Central memory CD8-positive, alpha-beta T cell (primary cell): ENCODE measurements at places on chromosomes 13 and 19.

GRCh38 chr19:27776020-27776419 is 1436.9 kb downstream of the UQCRFS1 start:
- no peaks in the 10 kb centered on the region for H3K27me3 ChIP-seq
- H3K27ac ChIP-seq, result no peak overlapping the region
- no peaks in the 10 kb centered on the region for H3K36me3 ChIP-seq
- H3K4me3 ChIP-seq, result no peak overlapping the region
- peaks cover 5% of the 10 kb centered on the region for H3K4me1 ChIP-seq
- no peak for DNase-seq

- H3K27me3 ChIP-seq, result peaks cover 66% of the 10 kb centered on the region
- H3K36me3 ChIP-seq, result no peaks in the 10 kb centered on the region
- DNase-seq, result no peak
- no peak overlapping the region for H3K4me3 ChIP-seq
- peaks cover 8% of the 10 kb centered on the region for H3K4me1 ChIP-seq
Measured at GRCh38 chr13:112934078-112934477, 34.9 kb upstream of the MCF2L start.

- peaks cover 27% of the 10 kb centered on the region for H3K36me3 ChIP-seq
- DNase-seq, result peak; percentile 85
- H3K4me3 ChIP-seq, result peak within 1 kb of the TSS; percentile 88
- peak within 1 kb of the TSS; percentile 89 for H3K27ac ChIP-seq
Measured at GRCh38 chr19:51372649-51373504, at the start of gene NKG7. Gene NKG7 (minus strand): TSS chr19:51372654. CDS start chr19:51372535, 119 bp downstream.

- H3K27ac ChIP-seq, result no peak overlapping the region
- no peaks in the 10 kb centered on the region for H3K27me3 ChIP-seq
- no peak overlapping the region for H3K4me3 ChIP-seq
- no peaks in the 10 kb centered on the region for H3K36me3 ChIP-seq
- no peak for DNase-seq
- no peaks in the 10 kb centered on the region for H3K4me1 ChIP-seq
Measured at GRCh38 chr13:37645181-37645740, 46.7 kb upstream of the POSTN start.

DNA sequence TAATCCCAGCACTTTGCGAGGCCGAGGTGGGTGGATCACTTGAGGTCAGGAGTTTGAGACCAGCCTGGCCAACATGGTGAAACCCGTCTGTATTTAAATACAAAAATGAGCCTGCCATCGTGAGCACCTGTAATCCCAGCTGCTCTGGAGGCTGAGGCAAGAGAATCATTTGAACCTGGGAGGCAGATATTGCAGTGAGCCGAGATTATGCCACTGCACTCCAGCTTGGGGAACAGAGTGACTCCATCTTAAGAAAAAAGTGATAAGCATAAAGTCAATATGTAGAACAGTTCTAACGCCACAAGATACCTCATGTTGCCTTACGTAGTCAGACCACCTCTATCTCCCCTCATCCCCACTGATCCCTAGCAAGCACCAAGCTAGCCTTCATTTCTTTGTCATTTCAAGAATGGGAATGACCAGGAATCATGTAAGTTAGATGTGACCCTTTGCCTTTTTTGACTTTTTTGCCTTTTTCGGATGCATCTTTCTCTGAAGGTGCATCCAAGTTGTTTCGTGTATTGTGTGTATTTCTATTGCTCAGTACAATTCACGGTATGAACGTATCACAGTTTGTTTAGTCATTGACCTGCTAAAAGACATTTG is 6.4 kb downstream of the RPL21 start:
- DNase-seq, result no peak
- H3K27me3 ChIP-seq, result no peaks in the 10 kb centered on the region
- peaks cover 62% of the 10 kb centered on the region for H3K4me1 ChIP-seq
- H3K27ac ChIP-seq, result peak overlapping the region; percentile 29
- no peak overlapping the region for H3K4me3 ChIP-seq

- H3K27me3 ChIP-seq, result no peaks in the 10 kb centered on the region
- no peak for DNase-seq
- no peaks in the 10 kb centered on the region for H3K4me1 ChIP-seq
- H3K27ac ChIP-seq, result no peak overlapping the region
- H3K4me3 ChIP-seq, result no peak overlapping the region
Measured at GRCh38 chr13:108775597-108775996, 146.2 kb downstream of the MYO16 start.

GRCh38 chr13:111392486-111392885 is 72.0 kb downstream of the TEX29 start:
- no peaks in the 10 kb centered on the region for H3K4me1 ChIP-seq
- H3K27me3 ChIP-seq, result peaks cover 46% of the 10 kb centered on the region
- H3K36me3 ChIP-seq, result no peaks in the 10 kb centered on the region
- H3K27ac ChIP-seq, result no peak overlapping the region
- no peak overlapping the region for H3K4me3 ChIP-seq

DNA sequence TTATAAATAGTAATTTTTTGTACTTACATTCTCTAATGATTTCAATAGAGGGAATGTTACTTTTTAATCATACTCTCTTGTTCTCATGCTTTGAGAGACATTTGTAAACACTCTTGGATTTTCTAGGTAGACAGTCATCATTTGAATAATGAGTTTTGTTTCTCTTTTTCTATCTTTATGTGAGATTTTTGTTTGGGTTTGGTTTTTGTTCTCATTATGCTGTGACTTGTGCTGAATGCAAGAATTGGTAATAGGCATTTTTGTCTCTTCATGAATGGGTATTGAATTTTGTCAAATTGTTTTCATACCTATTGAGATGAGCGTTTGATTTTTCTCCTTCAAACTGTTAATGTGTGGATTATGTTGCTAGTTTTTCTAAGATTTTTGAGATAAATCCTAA is 56.8 kb upstream of the GPR183 start:
- peak overlapping the region; percentile 100 for H3K27ac ChIP-seq
- H3K27me3 ChIP-seq, result no peaks in the 10 kb centered on the region
- H3K36me3 ChIP-seq, result peaks cover 23% of the 10 kb centered on the region
- H3K4me1 ChIP-seq, result peaks cover 86% of the 10 kb centered on the region

DNA sequence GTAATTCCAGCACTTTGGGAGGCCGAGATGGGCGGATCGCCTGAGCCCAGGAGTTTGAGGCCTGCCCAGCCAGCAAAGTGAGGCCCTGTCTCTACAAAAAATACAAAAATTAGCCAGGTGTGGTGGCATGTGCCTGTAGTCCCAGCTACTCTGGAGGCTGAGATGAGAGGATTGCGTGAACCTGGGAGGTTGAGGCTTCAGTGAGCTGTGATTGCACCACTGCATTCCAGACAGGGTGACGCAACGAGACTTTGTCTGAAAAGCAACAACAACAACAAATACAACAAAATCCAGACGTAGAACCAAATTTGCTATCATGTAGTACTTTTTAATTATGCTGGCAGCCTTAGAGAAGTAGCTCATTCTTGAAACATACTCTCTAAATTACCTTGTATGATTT is 277.1 kb downstream of the KLF5 start:
- H3K4me1 ChIP-seq, result no peaks in the 10 kb centered on the region
- DNase-seq, result no peak
- no peaks in the 10 kb centered on the region for H3K27me3 ChIP-seq
- no peak overlapping the region for H3K4me3 ChIP-seq

GRCh38 chr19:912181-913079 is 589 bp downstream of the R3HDM4 start:
- peaks cover 17% of the 10 kb centered on the region for H3K4me1 ChIP-seq
- H3K27me3 ChIP-seq, result no peaks in the 10 kb centered on the region
- peak overlapping the region; percentile 49 for H3K27ac ChIP-seq
- H3K4me3 ChIP-seq, result peak overlapping the region; percentile 79
- H3K36me3 ChIP-seq, result peaks cover 33% of the 10 kb centered on the region
- DNase-seq, result no peak

GRCh38 chr19:36963280-36963679 is 47.1 kb downstream of the ZNF568 start:
- no peak overlapping the region for H3K27ac ChIP-seq
- peaks cover 2% of the 10 kb centered on the region for H3K36me3 ChIP-seq

- no peaks in the 10 kb centered on the region for H3K36me3 ChIP-seq
- peaks cover 11% of the 10 kb centered on the region for H3K4me1 ChIP-seq
- no peak overlapping the region for H3K27ac ChIP-seq
- DNase-seq, result no peak
Measured at GRCh38 chr19:31220540-31220939, 128.7 kb downstream of the TSHZ3 start.

DNA sequence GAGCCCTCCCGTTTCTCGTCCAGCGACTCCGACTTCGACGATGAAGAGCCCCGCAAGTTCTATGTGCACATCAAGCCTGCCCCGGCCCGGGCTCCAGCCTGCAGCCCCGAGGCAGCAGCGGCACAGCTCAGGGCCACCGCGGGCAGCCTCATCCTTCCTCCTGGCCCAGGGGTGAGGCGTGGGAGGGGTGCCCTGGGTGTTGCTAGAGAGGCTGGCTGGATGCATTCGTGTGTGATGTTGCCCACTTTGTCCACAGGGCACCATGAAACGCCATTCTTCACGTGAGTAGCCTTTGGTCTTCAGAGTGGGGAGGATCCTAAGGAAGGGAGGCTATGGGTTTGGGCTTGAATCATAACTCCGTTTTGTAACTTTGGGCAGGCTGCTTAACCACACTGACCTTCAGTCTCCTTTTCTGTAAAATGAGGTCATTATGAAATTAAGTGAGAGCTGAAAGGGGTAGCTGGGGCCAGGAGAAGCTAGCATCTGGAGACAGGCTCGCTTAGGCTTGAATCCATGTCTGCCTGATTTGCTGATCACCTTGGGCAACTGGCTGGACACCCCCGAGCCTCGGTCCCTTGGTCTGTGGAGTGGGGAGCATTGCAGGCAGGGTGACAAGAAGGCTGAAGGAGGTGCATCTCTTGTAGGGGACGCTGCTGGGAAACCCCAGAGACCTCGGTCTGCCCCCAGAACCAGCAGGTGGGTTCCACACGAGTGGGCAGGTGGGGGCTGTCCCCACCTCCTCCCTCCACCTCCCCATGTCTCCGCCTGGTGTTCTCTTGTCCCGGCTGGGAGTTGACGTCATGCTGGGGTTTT is 18.7 kb upstream of the B3GNT3 start:
- no peak overlapping the region for H3K4me3 ChIP-seq
- no peak for DNase-seq

GRCh38 chr19:9078651-9079050 is 8.2 kb upstream of the OR1M1 start:
- H3K27ac ChIP-seq, result no peak overlapping the region
- DNase-seq, result no peak
- no peak overlapping the region for H3K4me3 ChIP-seq
- no peaks in the 10 kb centered on the region for H3K36me3 ChIP-seq
- H3K4me1 ChIP-seq, result no peaks in the 10 kb centered on the region

DNA sequence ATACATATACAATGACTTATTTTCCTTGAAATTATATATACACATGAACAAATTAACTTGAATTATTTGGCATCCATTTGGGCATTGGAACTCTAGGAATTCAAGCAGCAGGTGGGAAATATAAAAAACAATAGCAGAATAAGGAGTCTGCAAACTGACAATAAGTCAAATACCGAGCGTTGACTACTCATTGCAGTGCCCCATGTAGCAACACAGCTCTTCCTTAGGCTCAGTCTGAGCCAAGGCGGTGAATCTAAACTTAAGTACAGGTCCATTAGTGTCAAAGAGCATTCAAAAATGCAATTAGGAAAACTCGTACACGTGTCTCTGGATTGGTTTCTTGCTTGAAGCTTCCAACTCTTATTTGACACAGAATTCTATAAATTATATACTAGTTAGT is 462.5 kb upstream of the KLF12 start:
- H3K4me3 ChIP-seq, result no peak overlapping the region
- H3K27me3 ChIP-seq, result peaks cover 71% of the 10 kb centered on the region
- H3K36me3 ChIP-seq, result no peaks in the 10 kb centered on the region
- no peaks in the 10 kb centered on the region for H3K4me1 ChIP-seq
- H3K27ac ChIP-seq, result no peak overlapping the region

DNA sequence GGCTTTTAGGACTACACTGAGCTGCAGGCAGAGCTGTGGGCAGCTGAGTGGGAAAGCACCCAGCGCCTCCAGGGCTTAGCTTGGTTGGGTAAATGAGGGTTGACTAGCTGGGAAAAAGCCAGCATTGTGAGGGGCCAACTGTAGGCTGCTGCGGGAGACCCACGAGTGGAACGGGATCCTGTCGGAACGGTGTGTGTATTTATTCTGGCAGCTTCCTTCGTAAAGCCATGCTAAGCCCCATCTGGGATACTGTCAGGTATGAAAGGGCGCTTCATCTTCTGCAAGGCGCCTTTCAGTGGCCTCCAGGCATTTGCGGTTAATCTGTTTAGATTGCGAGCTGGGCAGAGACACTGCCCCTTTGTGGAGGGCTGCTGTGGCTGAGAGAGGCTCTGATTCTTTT is 39.5 kb upstream of the CNMD start:
- no peak overlapping the region for H3K27ac ChIP-seq
- H3K36me3 ChIP-seq, result peaks cover 2% of the 10 kb centered on the region
- no peak overlapping the region for H3K4me3 ChIP-seq
- DNase-seq, result no peak

GRCh38 chr13:30923418-30923817 is 9.0 kb upstream of the TEX26 start:
- no peak overlapping the region for H3K27ac ChIP-seq
- H3K36me3 ChIP-seq, result no peaks in the 10 kb centered on the region
- peaks cover 36% of the 10 kb centered on the region for H3K27me3 ChIP-seq
- H3K4me1 ChIP-seq, result peaks cover 5% of the 10 kb centered on the region

DNA sequence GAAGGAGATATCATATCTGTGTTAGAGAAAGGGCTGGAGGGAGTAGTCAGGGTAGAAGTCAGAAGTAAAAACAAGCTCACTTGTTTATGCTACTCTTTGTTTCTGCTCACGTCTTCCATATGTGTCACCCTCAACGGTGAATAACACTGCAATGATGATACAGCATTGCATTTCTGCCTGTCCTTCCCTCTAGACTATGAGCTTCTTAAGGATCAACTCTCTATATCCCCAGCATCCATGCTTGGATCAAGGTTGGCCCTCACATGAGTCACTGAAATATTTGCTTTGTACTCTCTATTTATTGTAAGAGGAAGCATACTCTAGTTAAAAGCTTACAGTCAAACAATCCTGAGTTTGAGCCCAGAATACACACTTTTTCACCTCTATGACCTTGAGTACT is 406.0 kb downstream of the RFC3 start:
- no peaks in the 10 kb centered on the region for H3K36me3 ChIP-seq
- H3K4me3 ChIP-seq, result no peak overlapping the region
- no peak overlapping the region for H3K27ac ChIP-seq
- H3K4me1 ChIP-seq, result no peaks in the 10 kb centered on the region

DNA sequence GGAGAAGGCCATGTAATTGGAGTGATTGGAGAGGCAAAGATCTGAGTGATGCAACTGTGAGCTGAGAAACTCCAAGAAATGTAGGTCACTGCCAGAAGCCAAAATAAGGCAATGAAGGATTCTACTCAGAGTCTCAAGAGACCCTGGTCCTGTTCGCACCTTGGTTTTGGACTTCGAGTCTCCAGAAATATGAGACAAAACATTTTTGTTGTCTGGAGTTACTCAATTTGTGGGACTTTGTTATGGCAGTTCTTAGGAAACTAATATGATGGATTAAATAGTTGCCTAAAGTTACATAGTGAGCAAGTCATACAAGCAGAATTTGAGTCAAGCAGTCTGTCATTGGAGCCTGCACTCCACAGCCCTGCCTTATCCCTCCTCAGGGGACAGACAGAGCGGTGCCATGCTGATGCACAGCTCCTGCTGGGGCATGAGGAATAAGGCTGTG is 104.2 kb downstream of the ITGBL1 start:
- H3K4me1 ChIP-seq, result no peaks in the 10 kb centered on the region
- no peak for DNase-seq
- no peak overlapping the region for H3K4me3 ChIP-seq
- H3K36me3 ChIP-seq, result no peaks in the 10 kb centered on the region
- no peak overlapping the region for H3K27ac ChIP-seq
